ENCODE measurements at places on chromosomes 5 and 9.
A peak's percentile ranks its signal among the peaks of the same experiment; 100 is the strongest.

GRCh38 chr9:37002413-37003217 lies 31.5 kb downstream of the PAX5 start:
- DNase-seq, result no peak

DNA sequence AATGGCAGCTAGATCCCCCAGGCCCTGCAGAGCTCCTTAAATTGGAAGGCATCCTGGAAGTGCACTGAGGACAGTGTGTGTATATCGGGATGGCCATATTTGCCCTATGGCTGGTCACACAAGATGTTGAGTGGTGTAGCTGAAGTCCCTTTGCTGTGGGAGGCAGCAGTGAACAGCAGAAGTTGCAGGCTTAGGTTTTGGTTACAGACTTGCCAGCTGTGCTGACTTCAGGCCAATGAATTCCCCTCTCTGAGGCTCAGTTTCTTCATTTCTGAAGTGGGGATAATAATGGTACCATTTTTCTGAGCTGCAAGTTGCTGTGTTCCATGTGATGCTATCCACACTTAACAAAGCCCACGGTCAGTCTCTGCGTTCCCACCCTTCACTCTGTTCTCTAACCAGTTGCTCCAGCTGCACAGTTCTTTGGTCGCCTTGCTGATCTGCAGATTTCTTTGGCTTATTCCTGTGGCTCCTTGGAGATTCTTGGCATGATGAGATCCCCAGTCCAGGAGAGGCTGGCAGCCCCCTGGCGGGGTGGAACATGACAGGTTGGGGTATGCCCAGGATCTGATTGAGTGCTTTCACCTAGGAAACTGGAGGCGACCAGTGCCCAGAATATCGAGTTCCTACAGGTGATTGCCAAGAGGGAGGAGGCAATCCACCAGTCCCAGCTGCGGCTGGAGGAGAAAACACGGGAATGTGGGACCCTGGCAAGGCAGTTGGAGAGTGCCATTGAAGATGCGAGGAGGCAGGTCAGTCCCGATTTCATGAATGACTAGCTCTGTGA lies 6.5 kb upstream of the GLE1 start:
- peak; percentile 84 for DNase-seq

DNA sequence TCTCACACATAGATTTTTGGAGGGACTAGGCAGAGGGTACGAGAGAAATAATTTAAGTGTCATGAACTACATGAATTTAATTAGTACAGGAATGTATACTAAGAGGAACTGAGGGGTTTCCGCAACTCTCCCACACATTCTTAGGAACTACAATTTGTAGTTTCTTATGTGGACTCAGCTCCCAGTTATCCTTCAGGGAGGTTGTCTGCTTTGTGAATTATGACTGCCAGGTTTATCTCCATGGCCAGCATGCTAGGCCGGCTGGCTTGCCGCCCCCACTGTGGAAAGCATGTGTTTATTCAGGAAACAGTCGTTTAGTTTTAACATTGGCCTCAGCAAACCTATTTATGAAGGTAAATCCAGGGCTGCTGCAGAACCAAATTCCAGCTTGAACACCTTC lies 415.0 kb downstream of the KCTD16 start:
- no peak for DNase-seq

GRCh38 chr5:15383469-15383868 lies 116.5 kb upstream of the FBXL7 start:
- DNase-seq, result no peak

- DNase-seq, result no peak
These were observed 70.9 kb downstream of the SPRY4 start for GRCh38 chr5:142253938-142254337.

GRCh38 chr5:26031481-26031880 lies 1006.9 kb downstream of the CDH9 start:
- DNase-seq, result no peak

DNA sequence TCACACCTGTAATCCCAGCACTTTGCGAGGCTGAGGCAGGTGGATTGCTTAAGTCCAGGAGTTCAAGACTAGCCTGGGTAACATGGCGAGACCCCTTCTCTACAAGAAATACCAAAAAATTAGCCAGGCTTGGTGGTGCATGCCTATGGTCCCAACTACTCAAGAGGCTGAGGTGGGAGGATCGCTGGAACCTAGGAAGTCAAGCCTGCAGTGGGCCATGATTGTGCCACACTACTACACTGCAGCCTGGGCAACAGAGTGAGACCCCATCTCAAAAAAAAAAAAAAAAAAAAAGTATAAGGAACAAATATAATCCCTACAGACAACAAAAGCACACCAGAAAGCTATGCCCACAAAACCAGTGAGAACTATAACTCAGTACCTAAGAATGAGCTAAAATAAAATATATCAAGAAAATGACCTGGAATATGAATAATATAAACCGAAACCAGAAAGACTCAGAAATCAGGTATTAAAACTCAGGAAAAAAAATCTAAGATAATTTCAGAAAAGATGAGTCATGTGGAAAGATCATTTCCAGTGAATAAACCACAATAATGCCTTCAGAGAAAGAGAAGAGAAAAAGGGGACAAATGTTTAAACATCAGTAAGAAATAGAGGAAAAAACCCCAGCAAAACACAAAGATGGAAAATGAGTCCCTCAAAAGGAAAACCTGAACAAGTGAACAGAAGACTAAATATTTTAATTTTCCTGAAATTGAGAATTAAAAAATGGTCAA lies 57.4 kb downstream of the GOLPH3 start:
- no peak for DNase-seq

- no peak for DNase-seq
These were observed 95.9 kb downstream of the HRH2 start for GRCh38 chr5:175753536-175754402.

GRCh38 chr9:83066771-83067170 lies 3.8 kb upstream of the RASEF start:
- no peak for DNase-seq

DNA sequence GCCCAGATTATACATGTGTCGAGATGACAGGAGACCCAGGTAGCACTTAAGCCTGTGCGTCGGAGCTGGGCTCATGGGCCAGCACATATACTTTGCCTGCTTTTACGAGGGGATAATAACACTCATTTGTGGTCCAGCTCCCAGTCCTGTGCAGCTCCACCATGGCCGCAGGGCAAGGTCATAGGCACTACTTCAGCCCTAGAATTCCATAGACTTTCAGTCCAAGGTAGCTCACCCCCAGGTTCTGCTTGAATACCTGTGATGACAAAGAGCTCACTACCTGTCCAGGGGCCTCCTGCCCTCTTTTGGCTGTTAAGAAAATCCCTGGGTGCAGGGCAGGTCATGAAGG lies 1.7 kb downstream of the CORO2A start:
- DNase-seq, result no peak

DNA sequence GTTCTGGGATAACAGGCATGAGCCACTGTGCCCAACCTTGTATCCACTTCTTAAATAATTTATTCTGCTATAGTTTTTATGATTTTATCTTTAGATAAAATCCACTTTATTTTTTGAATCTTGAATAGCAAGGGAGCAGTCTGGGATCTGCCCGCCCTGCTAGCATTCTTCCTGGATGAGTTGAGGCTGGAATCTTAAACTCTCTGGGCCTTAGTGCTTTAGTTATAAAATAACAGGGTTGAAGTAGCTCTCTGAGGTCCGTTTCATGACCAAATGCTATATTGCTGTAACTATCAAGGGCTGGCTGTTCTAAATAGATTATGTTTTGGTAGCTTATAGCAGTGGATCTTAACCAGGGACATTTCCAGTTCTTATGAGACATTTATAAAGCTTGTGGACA lies 20.8 kb downstream of the ACER2 start:
- DNase-seq, result no peak

DNA sequence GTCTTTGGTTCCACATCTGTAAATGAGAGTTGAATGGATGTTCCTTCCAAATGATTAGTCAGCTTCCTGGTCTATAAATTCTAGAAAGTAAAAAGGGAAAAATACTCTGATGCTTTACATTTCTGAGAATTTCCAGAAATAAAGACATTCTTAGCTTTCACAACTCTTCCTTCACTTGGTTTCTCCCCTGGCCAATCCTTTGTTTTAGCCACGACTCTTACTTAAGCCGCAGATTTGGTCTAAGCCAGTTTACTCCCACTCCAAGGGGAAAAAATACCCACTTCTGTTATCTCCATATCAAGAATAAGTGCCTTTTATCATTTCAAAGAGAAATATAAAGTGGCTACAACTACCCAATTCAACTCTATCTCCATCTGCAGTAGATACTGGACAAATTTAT lies 29.7 kb downstream of the PWWP2A start:
- DNase-seq, result no peak

GRCh38 chr5:9558319-9558965 lies 12.6 kb upstream of the SEMA5A start:
- DNase-seq, result no peak

- DNase-seq, result peak; percentile 62
These were observed 120.0 kb downstream of the C5orf15 start for GRCh38 chr5:133848341-133848811.

DNA sequence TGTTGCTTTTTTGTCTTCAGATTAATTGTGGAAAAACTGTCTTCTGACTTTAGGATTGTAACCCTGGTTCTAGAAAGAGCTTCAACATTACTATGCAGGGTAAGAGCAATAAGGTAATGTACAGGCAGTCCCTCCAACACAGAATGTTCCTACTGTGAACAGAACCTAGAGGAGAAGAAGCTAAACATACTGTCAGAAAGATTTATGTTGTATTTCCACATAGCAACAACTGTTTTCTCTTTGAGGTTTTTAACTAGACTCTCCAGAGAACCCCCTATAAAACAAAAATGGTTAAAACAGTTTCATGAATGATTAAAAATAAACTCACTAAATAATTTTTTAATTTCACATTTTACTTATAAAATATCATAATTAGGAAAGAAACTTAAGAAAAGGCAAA lies 64.3 kb upstream of the NAA35 start:
- DNase-seq, result no peak

- DNase-seq, result no peak
These were observed 100.4 kb downstream of the PDE4D start for GRCh38 chr5:59792983-59793585.

DNA sequence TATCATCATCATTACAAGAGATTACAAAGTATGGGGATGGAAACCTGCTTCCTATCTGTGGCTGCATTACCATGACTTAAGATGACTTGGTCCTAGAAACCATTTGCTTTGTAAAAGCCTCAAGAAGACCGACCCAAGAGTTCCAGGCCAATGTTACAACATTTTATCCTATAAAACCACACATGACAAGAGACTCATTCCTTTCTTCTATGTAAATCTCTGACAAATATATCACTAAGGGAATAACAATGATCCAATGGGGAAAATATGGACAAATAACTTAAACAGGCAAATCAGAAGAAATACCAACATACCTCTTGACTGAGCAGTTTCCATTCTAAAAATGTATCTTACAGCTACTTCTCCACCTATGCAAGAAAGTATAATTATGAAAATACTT lies 44.3 kb upstream of the VPS13A start:
- DNase-seq, result no peak

DNA sequence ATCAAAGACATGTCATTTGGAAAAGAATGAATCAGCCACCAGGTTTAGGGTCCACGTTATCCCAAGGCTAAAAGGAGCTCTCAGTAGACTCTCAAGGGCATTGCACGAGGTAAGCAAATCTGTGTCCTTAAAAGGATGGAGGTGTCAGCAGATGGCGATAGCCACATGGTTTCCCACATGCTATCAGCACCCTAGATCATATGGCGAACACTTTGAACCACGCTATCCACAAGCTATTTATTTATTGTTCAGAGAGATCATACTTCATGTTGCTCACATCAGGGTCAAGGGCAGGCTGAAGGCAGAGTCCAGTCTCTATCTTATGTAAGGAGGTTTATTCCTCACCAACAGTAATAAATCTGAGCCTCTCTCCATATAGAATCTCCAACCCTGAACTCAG lies 43.7 kb downstream of the CDH6 start:
- no peak for DNase-seq

DNA sequence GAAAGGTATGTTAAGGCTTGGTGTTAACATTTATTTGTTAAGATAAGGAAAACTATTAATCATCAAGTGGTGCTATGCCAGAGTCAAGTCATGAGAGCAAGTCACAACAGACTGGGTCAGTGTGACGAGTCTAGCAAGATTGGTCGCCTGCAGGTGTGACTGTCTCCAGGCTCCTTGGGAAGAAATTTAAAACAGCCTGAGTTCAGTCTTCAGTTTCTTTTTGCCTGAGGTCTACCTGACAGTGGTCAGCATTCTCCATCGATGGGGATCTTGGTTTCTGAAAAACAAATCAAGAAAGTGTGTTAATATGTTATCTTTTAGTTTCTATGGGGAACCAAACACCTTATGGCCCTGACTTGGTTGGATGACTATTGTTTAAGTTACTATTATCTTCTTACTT lies 56.3 kb downstream of the CETN3 start:
- no peak for DNase-seq

GRCh38 chr5:34703767-34704713 lies 47.9 kb downstream of the RAI14 start:
- no peak for DNase-seq

DNA sequence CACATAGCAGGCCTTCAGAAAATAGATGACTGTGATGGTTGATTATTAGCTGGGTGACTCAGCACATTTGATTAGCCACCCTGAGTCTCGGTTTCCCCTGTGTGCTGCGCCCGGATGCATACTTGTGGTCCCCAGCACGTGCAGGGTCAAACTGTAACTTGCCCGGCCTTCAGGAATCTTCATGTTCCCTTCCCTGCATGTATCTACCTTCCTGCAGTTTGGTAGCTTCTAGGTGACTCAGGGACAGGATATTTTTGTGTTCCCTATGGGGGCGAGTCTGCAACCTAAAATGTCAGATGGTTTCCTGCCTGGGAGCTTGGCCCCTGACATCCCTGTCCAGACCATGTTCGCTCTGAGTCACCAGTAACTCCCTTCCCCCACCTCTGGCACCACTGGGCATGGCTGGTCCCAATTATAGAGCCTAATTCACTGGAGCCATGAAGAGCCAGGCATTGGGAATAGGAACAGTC lies 13.2 kb downstream of the PTGS1 start:
- DNase-seq, result no peak

DNA sequence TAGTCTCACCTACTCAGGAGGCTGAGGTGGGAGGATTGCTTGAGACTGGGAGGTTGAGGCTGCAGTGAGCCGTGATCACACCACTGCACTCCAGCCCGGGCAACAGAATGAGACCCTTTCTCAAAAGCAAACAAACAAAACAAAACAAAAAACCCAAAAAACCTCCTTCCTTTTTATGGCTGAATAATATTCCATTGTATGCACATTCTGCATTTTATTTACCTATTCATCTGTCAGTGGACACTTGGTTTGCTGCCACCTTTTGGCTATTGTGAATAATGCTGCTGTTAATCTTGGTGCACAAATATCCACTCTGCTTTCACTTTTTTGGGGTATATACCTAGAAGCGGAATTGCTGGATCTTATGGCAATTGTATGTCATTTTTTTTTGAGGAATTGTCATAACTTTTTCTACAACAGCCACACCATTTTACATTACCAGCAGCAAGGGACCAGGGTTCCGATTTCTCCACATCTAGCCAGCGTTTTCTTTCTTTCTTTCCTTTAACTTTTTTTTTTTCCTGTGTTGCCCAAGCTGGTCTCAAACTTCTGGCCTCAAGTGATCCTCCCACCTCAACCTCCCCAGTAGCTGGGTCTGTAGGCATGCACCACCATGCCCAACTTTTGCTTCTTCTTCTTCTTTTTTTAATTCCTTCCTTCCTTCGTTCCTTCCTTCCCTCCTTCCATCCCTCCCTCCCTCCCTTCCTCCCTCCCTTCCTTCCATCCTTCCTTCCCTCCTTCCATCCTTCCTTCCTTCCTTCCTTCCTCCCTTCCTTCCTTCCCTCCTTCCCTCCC lies 30.6 kb downstream of the NKX2-5 start:
- DNase-seq, result peak; percentile 12
